ENCODE measurements at places on chromosomes 7 and 10.

- no peak for DNase-seq
These were observed 553.3 kb downstream of the TFEC start for GRCh38 chr7:115477193-115477651.

- DNase-seq = no peak
These were observed 2.7 kb downstream of the COBL start for GRCh38 chr7:51313738-51314425.

- DNase-seq = no peak
These were observed 19.9 kb upstream of the ATOH7 start for GRCh38 chr10:68251625-68252495.

DNA sequence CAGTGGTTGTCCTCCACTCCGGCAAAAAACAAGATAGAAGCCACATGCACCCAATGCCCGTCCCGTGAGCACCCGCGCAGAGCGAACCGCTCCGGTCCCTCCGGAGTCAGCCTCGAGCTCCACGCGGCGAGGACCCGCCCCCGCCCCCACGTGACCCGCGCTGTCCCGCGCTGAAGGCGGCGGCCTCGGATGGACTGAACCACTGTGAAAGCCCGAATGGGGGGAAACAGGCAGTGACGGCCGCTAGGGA is 766 bp upstream of the EIF3B start:
- peak; percentile 90 for DNase-seq

DNA sequence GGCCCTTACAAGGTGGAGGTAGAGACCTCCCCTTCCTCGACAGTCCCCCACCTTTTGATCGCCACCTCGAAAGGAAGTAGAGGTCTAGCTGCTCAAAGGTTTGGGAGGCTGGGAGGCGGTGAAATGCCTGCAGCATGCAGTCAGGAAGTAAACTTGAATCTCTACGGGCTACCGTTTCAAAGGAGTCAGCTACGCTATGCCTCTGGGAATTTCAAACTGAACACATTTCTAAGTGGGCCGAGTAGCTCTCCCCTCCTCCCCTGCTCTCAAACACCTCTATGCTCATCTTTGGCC is 68.0 kb downstream of the CXCL12 start:
- DNase-seq = no peak

Data from CD4-positive, alpha-beta T cell (primary cell).